GM03348 (cell line): ENCODE measurements at places on chromosomes 2 and 18.

DNA sequence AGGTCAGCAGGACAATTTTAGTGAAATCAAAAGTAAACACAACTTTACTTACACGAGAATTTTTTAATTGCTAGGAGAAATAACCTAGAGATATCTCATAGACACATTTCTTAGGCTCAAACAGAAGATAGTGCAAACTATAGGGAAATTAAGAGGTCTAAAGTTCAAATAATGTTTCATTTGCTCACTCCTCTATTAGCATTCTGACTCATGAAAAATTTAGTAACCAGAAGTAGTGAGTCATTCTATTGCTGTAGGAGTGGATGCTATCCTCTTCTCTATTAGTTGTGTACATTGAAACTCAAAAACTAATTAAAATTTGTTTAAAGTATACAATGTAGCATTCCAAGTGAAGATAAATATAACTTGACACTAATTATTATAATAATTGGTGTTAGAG, 908.3 kb upstream of the TMEFF2 start:
- DNase-seq: no peak

DNA sequence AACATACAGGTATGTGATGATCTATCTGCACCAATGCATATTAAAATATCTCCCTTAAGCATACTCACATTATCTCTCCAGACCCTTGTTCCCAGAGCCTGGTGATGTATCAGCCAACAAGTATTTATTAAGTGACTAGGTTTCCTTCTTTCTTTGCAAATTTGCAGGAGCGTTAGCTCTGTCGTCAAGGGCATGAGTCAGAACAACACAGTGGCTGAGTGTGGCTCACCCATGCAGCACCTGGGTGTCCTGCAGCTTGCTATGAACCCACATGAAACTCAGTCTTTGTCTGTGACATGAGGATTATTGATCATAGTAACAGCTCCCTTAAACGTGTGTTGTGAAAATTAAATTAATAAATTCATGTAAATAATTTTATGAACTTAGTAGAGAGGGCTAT, 96.6 kb downstream of the PIEZO2 start:
- no peak for DNase-seq

GRCh38 chr18:12352188-12352587, 24.8 kb downstream of the AFG3L2 start:
- DNase-seq: no peak

DNA sequence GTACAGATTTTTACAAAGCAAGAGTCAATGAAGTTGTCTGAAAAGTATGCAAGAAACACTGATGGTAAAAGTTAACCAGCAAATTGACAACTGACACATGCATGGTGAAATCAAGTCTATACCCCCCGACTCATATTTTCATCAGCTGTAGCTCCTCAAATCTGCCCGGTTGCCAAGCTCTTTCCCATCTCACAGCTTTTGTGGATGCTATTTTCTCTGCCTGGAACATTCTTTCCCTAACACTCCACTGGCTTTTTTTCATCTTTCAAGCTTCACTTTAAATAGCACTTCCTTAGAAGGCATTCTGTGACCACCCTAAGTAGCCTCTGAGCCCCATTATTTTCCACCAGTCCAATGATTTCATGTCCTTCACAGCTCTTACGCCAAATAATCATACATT, 18.1 kb downstream of the NBAS start:
- no peak for DNase-seq

DNA sequence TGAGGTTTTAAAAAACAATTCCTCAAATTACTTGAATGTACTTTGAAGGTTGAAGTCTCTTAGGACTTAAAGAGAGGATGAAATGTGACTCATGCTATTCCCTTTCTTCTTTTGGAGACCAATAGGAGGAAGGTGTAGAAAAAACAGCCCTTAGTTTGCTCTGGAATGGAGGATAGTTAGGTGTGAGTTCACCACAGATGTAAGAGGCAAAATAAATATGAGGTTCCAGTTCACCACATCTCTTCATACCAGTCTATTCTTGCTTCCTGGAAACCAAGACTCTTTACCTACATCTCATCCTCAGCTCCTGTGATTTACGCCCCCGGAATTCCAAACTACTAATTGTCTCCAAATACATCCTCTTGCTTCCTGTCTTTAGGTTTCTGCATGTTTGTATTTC, 77.5 kb upstream of the TTC21B start:
- no peak for DNase-seq

DNA sequence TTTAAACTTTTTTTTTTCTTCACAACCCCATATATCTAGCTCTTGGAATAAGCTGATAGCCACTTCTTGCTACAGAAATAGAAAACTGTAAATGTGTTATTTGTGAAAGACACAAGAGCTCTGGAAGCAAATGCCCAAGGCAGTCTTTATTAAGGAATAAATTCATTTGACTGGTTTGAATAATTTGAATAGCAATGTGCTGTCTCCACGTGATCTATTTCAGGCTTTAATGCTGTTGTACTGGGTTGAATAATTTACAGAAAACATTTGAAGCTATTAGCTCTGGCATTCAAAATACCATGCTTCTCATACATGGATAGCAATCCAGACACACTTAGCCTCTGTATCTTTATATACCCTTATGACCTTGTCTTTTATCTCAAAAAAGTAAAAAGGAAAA, 366.7 kb upstream of the KCNJ3 start:
- no peak for DNase-seq

DNA sequence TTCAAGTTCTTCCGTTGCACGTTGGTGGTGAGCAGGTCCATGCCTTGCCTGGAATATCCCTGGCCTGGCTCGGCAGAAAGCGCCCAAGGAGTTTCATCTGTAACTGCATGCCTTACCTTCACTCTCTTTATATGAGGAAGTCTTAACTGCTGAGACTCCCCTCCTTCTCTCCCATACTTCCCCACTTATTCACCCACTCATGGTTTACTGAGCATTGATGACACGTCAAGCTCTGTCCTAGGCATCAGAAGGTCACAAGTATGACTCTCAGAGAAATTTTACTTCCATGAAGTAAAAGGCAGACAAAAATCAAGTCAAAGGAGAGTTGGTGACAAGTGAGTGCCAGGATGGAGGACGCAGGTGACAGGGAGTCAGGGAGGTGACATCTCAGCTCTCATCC, 68.2 kb downstream of the TBC1D8 start:
- DNase-seq: no peak

DNA sequence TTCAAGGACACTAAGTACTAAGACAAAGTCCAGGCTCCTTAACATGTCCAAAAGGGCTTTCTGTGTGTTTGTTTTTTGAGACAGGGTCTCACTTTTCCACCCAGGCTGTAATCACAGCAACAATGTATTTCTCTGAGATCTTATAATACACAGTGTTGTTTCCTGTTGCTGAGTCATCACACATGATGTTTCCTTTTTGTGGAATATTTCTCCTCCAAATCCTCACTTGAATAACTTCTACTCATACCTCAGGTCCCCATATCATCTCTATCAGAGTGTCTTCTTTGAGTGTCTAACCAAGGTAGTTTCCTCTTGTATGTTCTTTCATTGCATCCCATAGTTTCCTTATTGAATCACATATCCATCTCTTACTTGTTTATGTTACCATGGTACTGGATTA, 632.0 kb upstream of the PIK3C3 start:
- no peak for DNase-seq
